Ammon's horn (tissue), 1 donor: ENCODE measurements at places on chromosomes 13 and 19.

- DNase-seq: no peak
These were observed 204.8 kb downstream of the MYO16 start for GRCh38 chr13:108834193-108834592.

DNA sequence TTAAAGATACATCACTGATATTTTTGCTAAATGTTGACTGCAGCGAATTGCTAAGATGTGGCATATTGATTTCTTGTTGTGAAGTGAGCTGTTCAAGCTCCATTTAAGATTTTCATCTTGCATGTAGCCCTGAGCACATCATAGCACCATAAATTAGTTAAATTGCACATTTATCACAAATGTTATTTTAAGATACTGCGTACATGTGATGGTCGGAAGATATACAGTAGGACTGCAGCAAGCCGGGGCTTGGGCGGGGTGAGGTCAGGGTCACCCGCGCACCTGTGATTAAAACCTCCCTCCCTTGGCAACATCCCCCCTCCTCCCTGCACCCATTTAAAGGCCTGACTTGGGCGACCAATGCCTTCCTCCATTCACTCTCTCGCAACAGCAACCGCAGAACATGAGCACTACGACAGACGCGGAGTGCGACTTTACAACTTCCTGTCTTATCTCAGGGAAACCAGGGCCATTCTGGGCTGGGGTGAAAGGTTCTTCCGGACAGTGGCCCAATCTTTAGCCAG, 76.6 kb downstream of the TSHZ3 start:
- DNase-seq: no peak

GRCh38 chr13:75421133-75421532, 60.8 kb downstream of the TBC1D4 start:
- no peak for DNase-seq

GRCh38 chr13:30731361-30732045, 3.8 kb upstream of the ALOX5AP start:
- DNase-seq: no peak

DNA sequence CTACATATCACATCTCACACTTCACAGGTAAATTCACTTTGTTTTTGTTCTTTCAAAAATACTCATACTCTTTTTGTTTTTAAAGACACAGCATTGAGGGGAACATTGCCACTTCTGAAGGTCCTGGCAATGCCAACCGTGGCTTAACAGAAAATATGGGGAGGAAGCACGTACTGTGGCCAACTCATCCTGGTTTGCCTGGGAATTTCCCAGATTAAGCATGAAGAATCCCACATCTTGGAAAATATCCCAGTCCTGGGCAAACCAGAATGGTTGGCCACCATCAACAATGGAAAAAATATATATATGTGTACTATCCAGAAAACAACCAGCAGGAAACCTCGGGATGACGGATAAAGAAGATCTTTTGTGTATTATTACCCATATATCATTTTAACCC, 1032.2 kb upstream of the SLC10A2 start:
- DNase-seq: no peak

- DNase-seq: no peak
These were observed 138.6 kb upstream of the KLF12 start for GRCh38 chr13:74272826-74273225.

DNA sequence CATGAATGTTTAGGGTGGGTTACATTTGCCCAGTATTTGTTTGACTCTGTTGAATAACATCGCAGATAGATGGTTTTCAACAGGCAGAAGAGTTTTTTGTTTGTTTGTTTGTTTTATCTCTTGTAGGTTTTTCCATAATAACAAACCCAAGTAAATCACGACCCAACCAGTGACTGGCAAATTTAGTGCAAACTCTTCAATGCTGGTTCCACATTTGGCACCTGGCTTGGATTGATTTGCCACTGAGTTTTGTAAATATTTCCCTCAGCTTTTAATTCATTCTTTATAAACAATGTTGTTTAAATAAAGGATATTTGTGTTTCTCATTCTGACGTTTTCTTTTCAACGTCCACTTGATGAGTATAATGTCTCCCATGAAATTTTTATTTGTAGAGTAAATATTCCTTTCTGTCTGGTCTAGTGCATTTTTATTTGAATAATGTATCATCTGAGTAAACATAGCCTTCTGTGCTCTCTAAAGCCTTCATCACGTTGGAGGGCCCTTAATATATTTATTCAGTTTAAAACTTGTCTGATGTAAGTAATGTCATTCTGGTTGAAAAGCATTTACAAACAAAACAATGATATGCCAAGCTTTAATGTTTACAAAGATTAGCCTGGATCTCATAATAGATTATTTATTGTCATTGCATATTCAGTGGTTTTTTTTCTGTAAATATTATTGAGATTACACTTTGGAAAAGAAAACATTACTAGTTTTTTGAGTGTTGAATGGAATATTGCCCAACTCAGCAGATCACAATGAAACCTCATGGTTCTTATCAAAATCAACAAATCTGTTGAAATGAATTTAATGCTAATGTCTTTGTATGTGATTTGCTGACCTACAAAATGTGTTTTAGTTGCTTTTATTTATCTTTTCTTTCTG, 90.4 kb upstream of the PEG3 start:
- DNase-seq: no peak
